ENCODE measurements at places on chromosomes 7 and 10.

DNA sequence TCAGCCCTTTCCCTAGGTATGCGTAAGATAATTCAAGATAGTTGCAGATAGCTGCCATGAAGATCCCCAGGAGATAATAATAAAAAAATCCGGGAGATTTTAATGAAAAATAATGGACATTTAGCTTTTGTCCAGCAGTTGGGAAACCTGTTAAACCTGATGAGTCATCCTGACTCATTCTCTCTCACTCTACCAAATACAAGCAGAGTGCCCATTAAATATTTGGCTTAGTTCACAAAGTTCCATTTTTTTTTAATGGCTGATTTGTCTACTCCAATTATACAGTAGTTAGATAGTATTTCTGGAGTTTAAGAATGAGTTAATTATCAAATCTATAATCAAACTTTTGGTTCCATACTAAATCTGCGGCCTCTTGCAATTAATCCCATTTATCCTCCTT is 2.1 kb upstream of the SHTN1 start:
- no peak for DNase-seq

GRCh38 chr7:92924800-92925199 is 88.4 kb upstream of the CDK6 start:
- DNase-seq, result no peak

DNA sequence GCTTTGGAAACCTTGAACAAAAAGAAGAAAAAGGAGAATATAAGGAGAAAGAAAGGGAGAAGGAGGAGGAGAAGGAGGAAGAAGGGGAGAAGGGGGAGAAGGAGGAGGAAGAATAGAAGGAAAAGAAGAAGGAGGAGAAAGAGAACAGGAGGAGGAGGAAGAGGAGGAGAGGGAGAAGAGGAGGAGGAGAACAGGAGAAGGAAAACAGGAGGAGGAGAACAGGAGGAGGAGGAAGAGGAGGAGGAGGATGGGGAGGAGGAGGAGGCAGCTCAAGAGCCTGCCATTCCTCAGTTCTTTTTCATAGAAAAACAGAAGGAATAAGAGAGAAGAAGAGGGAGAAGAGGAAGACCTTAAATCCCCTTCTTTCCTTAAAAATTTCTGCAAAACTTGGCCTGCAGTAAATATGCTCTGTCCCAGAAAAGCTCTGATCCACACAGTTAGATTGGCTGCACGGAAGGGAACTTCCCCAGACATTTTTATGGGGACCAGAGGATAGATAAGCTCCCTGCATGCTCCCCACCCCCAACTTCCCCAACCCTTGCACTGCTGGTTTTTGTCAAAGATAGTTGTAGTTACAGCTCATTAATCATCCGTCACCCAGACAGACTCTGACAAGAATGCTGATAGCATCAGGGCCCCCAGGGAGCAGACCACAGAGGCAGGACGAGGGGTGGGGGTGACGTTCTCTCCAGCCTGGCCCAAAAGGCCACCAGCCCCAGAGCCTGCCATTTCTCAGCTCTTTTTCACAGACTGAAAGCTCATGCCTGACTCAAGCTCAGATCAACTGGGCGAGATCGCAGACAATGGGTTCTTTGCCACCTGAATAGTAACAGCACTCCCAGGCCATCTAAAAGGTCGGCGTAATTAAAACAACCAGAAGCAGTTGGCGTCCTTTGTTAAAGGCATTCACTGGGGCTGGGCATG is 34.5 kb upstream of the LYZL1 start:
- DNase-seq, result no peak

- no peak for DNase-seq
Measured at GRCh38 chr7:90404777-90405176, 1.5 kb downstream of the CLDN12 start.

DNA sequence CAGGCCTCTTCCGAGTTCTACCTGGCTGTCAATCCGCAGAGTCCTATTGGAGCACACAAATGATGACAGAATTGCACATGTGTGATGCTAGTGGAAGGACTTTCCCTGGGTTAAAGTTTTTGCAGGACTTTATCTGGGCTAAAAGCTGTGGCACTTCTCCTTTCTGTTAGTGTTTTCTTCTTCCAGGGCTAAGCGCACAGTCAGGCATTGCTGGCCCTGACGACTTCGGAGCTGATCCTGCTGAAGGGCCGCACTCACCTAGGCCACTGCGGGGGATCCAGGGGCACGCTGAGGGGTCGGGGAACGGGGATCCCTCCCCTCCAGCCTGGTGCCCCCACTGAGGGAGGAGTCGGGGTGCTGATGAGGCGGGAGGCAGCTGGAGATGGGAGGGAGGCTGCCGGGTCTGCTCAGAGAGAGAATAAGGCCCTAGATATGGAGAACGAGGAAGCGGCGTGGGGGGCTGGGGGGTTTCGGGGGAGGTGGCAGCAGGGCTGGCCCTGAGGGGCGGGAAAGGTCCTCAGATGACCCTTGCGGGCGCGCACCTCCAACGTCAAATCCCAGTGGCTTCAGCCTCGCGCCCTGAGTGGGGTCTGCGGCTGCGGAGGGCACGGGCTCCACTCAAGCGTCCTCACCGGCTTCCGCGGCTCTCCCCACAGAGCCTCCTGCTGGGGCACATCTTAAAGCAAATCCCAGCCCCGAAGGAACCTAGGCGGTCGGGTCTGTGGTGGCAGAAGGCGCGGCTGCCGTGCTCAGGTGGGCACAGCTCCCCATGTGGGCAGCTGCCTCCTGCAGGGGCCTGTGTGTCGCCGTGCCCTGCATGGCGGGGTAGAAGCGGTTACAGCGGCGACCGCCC is 30.9 kb downstream of the AGR3 start:
- DNase-seq, result no peak

- no peak for DNase-seq
Measured at GRCh38 chr7:129793506-129794310, 159.1 kb downstream of the UBE2H start.

DNA sequence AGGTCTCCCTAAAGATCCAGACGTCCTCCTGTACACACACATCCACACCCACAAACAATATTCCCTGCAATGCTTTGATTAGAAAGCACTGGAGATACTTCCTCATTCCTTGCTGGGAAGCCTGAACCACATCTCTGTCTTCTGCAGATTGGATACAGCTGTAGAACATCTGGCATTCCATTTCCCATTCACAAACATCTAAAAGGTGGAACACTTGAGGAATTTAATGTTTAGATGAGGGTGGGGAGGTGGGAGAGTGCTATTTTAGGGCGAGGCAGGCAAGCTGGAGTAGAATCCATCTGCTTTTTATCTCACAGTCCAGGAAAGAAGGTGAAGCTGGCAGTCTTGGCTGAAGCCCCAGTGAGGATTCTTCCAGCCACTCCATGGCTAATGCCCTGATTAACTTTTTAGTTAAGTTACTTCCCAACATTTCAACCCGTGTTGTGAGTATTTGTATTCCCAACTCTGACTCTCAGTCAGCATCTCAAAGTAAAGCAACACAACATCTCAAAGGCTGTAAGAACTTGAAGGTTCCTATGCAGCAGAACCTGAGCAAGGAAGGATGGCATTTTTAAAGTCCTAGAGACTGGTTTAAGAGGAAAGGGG is 46.1 kb downstream of the CYTH3 start:
- no peak for DNase-seq

DNA sequence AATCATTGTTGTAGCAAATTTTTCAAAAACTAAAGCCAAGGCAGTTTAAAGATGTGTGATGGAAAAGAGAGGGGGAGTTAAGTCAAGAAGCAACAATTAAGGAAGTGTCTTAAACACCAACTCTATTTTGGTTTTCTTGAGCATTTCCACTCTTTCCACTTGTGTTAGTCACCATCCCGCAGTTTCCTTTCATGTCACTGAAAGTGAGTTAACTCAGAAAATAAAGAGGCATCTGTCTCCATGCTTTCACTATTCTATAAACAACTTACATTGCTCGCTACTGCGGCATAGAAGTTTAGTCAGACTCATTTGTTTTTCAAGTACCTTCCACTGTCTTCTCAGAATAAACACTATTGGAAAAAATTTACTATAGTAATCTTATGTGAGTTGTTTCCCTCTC is 284.9 kb upstream of the SEMA3D start:
- DNase-seq, result no peak

DNA sequence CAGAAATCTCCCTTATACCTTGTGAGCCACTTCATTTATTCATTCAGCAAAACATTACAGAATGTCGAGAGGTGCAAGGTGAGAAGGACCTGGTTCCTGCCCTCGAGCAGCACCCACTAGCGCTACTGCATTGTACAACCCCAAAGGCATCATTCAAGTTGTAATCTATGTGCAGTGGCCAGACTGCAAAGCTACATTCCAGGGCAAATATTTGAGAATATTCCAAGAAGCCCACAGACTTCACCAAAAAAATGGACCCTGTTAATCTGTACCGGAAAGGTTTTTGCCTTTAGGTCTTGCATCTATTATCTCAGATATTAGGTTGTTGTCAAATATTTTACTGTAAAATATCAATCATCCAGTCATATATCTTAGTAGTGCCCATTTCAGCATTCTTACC is 295.4 kb upstream of the FZD1 start:
- DNase-seq, result no peak

DNA sequence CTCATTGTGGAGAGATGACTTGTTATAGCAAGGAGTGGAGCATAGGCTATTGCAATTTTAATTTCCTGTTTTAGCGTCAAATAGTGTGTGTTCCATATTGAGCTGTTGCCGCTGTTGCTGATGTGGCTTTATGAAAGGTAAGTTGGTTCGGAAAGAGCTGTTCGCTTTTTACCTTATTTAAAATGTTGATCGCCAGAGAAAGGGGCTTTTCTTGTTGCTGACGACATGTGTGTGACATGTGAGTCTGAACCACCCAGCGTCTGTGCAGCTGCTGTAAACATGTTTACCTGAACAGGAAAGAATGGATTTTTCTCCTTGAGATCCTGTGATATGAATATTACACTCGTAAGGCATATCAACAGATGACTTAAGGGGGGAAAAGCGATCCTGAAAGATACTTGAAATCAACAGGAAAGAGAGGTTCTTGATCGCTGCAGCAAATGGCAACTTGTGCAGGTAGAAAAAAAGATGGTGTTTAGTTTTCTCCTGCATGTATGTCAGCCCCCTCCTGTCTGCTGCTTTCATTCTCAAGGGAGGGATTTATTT is 2.5 kb downstream of the ZEB1 start:
- DNase-seq, result no peak

GRCh38 chr7:130242198-130243014 is 24.3 kb upstream of the CPA2 start:
- DNase-seq, result peak; percentile 71
